ENCODE measurements at places on chromosomes 11 and 22.

- no peak for DNase-seq
Measured at GRCh38 chr22:47604563-47604962, 842.1 kb downstream of the TBC1D22A start.

GRCh38 chr11:280706-281485, 2.7 kb downstream of the NLRP6 start:
- DNase-seq, result no peak

DNA sequence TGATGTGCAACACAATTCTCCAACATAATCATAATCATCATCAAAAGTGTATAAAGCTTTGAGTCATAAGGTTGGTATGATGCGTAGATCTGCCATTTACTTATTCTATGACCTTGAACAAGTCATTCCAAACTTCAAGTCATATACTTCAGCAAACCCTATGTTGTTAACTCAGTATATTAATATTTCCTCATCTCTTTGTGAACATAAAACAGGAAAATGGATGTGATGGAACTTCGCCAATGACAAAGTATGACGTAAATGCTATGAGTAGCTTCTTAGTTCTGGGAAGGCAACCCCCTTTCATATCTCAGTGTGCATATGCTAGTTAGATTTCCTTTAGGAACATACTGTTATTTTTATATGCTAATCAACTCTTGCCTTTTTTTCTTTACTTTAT, 102.7 kb upstream of the ANO3 start:
- no peak for DNase-seq

DNA sequence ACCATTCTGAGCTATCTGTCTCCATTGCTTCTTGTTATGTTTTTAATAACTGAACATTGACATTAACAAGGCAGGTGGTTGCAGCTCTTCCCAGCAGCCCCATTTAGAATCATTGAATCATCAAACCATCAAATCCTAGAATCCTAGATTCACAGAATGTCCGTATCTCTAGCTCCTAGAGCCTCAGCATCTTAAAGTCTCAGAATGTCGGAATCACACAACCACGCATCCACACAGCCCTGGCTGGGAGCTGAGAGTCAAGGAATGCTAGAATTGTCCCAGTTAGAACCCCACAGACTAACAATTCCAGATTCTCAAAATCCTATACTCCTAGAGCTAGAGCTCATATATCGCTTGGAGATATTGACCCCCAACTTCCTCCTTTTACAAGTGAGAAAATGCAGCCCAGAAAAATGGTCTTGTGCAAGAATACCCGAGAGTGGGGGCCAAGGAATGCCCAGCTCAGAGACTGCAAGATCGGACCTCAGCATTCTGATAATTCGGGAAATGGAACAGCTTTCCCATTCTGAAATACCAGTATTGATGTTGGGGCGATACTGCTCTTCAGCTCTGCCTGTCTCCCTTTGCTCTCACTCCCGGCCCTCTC, 38.8 kb downstream of the PDE2A start:
- DNase-seq, result no peak

GRCh38 chr22:36053242-36054147, 24.9 kb upstream of the RBFOX2 start:
- DNase-seq, result no peak

- DNase-seq, result no peak
Measured at GRCh38 chr22:38080850-38081635, 2.9 kb downstream of the SLC16A8 start.

DNA sequence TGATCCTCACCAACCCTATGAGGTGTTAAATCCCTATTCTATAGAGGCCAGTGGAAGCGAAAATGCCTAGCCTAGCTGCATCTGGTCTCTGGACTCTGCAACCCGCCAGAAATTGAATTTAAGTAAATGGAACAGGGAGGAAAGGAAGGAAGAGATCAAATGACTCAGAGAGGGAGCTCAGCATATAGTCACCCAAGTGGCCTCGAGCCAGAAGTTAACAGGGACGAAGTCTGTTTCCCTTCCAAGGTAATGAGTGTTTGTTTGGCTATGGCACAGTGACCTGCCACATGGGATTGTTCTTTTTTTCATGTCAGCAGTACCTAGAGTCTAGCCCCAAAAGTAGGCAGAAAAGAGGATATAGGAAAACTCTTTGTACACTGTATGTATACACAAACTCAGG, 66.3 kb downstream of the PAK1 start:
- no peak for DNase-seq

DNA sequence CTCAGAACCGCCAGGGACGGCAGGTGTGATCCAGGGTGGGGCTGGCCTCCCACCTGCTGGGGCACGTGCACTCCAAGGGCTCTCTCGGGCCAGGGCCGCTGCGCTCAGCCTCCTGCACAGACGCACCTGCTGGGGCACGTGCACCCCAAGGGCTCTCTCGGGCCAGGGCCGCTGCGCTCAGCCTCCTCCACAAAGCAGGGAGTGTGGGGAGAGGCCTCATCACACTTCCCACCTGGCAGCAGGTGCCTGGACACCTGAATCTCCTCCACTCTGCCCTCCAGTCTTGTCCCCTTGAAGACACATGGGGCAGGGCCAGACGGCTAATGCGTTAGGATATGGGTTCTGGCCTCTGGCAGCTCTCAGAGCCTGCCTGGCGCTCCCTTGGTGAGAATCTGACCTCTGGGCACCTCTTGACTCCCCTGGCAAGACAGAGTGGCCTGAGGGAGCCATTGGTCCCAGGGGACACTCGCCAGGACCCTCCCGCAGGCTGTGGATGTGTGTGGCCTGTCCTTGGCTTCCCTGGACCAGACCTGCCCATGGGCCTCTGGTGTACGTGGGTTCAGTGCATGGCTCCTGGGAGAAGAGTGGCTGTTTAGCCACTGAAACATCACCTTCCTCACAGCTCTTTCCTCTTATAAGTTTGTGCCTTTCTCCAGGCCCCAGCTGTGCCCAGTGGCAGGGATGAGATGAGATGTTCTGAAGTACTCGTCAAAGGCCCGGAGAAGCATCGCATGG, 73.5 kb downstream of the BRD1 start:
- DNase-seq, result no peak

- DNase-seq, result no peak
Measured at GRCh38 chr11:95521133-95521542, 268.4 kb downstream of the FAM76B start.

Measured in stimulated activated naive CD4-positive, alpha-beta T cell (primary cell).